ENCODE measurements at places on chromosomes 12 and 14.

- DNase-seq, result no peak
Observed at GRCh38 chr12:74722709-74723108, 185.1 kb downstream of the ATXN7L3B start.

- DNase-seq, result peak; percentile 28
Observed at GRCh38 chr12:51320695-51321320, 3.2 kb downstream of the BIN2 start.

- peak; percentile 53 for DNase-seq
Observed at GRCh38 chr14:89304972-89305703, 111.9 kb downstream of the FOXN3 start.

- DNase-seq, result no peak
Observed at GRCh38 chr12:130956009-130956408, 2.3 kb downstream of the ADGRD1 start.

DNA sequence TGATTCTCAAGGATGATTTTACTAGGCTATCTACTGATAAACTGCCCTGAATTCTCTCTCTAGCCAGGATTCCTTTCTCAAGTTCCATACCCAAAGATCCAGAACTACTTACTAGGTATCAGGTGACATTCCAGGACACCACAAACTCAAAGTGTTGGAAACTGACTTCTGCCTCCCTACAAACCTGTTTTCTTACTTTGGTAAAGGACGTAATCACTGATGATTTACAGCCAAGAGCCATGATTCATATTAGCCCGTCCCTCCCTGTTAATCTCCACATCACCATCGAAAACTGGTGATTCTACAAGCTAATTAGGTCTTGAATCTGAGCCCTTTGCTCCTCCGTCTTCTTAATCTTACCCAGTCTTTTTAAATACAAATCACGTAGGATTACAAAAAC is 1.0 kb upstream of the ATG14 start:
- DNase-seq, result no peak
